ENCODE measurements at places on chromosomes 13 and 19.
A peak's percentile ranks its signal among the peaks of the same experiment; 100 is the strongest.

DNA sequence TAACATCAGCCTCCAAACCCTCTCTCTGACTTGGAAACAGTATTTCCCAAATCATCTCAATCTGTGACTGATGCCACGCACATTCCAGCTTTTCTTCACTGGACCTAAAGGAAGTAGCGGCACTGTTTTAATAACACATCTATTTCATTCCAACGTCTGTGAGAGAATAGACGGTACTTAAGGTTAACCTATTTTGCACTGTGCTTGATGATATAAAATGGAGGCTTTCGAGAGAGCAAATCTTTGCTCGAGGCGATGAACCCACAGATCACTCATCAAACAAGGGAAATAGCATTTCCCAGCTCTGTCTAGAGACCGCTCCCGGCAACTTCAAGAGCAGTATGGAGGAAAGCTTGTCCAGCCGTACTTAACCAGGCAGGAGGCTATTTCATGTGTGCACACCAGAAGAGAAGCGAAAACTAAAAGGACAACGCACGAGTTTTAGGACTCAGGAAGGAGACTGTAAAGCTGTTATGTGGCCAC, 2.9 kb downstream of the UBL3 start:
- DNase-seq: no peak

DNA sequence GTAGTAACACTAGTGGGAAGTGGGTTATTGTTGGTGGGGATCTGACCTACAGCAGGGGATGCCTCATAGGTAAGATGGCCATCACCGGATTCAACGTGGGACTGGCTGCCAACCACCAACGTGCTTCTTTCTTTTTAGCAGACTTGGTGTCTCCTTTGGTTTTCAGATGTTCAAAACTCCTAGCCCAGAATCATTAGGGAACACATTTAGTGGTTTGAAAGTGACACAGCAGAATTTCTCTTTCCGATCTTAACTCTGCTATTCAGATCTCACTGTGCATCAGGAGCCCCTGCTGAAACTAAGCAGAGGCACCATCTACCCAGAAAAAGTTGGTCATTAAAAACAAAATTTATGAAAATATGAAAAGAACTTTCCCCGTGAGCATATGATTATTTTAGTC, 36.7 kb upstream of the PCDH8 start:
- DNase-seq: no peak

DNA sequence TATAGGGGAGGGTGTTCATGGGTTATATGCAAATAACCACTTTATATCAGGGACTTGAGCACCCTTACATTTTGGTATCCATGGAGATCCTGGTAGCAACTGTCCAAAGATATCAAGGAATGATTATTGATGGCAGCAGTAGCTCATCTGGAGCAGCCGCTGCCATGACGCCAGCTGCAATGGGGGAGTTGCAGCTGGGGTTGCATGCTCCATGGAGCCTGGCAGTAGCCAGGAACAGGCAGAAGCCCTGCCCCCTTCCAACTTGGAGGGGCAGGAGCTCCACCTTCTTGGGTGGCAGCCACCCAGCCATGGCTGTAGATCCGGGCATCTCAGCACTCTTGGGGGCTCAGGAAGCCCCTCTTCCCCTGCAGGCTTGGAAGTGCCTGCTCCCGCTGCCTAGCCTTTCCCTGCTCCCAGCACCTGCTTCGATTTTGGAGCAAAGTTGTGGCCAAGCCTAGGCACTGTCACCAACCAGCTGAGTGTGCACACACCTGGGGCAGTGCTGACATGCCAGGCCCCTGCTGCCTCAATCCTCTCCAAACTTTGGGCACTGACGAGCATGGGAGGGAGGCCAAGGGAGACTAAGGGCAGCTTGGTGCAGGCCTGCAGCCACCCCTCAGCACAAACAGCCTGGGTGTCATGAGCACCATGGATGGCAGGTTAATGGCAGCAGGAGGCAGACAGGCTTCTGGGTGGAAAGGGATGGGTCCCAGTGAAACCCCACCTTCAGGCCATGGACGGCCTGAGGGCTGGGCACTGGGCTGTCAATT, 235.6 kb upstream of the CSNK1A1L start:
- DNase-seq: no peak

GRCh38 chr19:14337510-14337909, 43.7 kb upstream of the ADGRE5 start:
- peak; percentile 50 for DNase-seq

- peak; percentile 46 for DNase-seq
Measured at GRCh38 chr19:54430306-54431254, 15.3 kb downstream of the TTYH1 start.

GRCh38 chr13:101289764-101290163, 126.5 kb downstream of the NALCN start:
- DNase-seq: peak; percentile 8

DNA sequence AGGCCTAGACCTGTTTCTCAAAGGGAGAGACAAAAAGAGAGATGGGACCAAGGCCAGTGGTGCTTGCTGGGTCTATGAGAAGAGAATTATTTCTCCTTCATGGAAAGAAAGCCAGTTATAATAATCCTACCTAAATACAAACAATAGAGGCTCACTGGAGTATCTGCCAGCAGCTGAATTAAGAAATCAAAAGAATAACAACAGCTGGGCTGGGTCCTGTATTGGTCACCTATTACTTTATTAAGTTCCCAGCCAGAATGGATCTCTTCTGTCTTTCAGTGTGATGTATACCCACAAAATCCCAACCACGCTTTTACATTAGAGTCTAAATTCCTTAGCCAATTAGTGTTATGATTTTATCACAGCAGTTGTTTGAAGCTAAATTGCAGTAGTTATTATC, 297.8 kb upstream of the DACH1 start:
- no peak for DNase-seq

- no peak for DNase-seq
Measured at GRCh38 chr19:10872546-10873107, 1.3 kb downstream of the CARM1 start.

- DNase-seq: no peak
Measured at GRCh38 chr13:46803586-46803985, 6.6 kb upstream of the ESD start.

DNA sequence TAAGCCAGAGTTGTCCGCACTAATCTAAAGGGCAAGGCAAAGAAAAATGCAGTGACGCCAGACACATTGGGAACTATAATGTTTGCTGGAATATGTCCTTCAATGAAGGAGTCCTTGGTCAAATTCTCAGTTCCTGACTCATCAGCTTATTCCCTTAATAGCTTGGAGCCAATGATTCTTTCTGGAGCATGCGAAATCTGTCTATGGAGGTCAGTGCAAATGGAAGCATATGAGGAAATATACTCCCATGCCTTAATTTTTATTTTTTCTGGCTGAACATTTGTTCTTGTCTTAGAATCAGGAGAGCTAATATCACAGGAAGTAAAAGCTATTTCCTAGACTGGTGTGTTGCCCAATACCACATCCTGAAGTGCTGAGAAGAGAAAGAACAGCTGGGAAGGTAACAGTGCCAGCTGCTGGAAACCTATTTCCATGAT, 289.8 kb upstream of the SPRY2 start:
- no peak for DNase-seq

DNA sequence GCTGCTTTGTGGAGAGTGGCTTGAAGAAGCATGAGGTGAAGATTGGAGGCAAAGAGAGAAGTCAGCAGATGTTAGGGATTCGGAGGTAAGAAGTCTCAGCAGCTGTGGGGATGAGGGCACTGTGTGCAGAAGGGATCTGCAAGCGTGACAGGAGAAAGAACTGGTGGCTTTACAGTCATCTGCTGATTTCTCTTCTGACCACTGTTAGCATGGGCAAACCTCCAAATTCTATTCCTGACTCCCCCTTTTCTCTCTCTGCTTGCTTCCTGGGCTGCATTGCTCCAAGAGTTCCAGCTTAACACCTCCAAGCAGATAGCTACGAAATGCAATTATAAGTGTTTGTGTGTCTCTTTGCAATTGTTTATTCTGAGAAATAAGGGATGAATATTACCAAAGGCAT, 159.6 kb downstream of the GGACT start:
- DNase-seq: no peak

- peak; percentile 92 for DNase-seq
Measured at GRCh38 chr19:44845612-44846454, at the start of gene NECTIN2. TSS of gene NECTIN2 (plus strand) at chr19:44846297. CDS start at chr19:44846526, 229 bp downstream.

DNA sequence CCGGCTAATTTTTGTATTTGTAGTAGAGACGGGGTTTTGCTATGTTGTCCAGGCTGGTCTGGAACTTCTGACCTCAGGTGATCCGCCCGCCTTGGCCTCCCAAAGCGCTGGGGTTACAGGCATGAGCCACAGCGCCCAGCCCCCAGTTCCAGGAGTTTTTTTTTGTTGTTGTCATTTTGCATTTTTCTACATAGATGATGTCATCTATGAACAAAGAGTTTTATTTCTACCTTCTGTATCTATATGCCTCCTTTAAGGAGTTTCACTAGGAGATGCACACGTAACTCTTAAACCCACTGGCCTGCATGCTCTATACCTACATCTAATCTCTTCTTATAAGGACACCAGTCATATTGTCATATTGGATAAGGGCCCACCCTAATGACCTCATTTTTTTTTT, 4.8 kb downstream of the DHDH start:
- no peak for DNase-seq

GRCh38 chr19:45173816-45174215, 4.2 kb downstream of the TRAPPC6A start:
- DNase-seq: no peak

DNA sequence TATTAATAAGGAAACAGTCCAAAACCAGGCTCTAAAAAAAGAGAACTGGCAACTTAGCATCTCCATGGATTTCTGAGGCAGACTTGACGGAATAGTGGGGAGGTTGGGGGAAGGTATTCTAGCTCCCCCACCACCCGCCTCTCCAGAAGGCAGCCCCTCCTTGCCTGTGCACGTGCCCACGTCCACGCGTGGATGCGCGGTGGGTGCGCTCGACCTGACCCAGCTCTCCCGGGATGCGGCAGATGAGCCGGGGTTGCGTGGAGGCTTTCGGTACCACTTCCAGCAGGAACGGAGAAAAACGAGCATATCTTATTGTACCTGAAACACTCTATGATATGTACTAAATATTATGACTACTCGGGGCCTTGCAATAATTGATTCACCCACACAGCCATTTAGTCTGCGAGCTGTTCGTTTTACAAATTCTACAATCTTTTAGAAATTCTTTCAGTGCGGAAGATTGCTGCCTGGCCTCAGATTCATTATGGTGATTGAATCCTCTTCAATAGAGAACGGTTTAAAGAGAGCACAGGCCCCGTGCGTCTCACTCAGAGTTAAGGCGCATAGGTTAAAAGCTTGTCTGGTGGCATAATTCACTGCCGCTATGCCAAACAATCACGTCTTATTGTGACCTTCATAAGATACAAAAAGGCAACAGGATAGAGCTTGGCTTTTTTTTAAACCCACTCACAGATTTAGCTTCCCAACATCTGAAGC, 117.9 kb downstream of the URI1 start:
- DNase-seq: no peak

DNA sequence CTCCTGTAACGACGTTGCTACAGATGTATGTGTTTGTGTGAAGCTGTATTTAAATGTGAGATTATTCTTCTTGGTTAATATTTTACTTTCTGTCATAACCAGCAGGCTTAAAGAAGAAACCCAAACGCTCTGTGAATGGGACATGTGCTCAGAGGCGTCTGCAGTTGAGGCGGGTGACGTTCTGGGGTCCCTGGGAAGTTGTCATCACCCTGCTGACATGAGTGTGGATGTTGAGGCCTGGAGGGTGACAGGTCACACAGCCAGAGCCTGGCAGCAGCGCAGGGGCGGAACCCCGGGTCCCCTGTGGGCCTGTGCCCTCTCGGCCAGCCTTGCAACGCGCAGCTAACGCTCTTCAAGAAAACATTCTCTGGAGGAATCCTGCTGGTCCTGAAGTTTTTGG, 16.6 kb downstream of the RASA3 start:
- no peak for DNase-seq

- DNase-seq: peak; percentile 31
Measured at GRCh38 chr19:10979951-10980381, 19.1 kb downstream of the SMARCA4 start.

DNA sequence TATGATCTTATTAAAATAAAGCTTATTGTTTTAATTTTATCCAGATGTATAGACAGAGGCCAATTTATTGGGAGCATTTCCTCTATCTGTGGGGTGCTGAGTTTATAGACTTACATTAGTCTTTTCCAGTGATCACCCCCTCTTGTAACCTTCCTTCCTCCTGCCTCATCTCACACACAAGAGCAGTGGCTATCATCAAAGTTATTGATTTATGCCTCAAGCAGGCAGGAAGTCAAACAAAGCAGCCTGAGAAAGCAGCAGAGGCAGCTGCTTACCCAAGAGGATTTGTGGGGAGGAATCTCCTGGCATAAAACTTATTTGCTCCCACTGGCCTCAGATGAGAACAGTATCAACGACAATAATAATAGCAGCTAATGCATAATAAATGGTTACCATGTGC, 26.3 kb upstream of the DCLK1 start:
- DNase-seq: no peak

DNA sequence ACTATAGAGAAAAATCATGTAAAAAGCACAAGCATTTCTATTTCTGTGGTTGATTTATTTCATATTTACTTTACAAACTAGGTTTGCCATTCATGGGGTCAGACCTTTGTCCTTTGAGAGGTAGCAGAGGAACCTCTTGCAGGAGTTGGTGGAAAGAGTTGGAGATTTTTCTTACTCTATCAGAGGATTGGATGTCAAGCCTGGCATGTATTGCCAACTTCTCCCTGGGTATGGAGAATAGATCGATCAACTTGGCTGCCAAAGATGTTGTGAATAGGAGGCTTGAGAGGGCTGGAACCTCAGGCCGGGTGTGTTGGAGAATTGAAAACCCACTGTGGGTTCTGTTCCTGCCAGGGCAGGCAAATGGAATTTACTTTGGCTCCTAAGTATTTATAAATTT, 81.2 kb downstream of the WDFY2 start:
- no peak for DNase-seq

GRCh38 chr19:34393629-34394028, 10.6 kb upstream of the PDCD2L start:
- no peak for DNase-seq

DNA sequence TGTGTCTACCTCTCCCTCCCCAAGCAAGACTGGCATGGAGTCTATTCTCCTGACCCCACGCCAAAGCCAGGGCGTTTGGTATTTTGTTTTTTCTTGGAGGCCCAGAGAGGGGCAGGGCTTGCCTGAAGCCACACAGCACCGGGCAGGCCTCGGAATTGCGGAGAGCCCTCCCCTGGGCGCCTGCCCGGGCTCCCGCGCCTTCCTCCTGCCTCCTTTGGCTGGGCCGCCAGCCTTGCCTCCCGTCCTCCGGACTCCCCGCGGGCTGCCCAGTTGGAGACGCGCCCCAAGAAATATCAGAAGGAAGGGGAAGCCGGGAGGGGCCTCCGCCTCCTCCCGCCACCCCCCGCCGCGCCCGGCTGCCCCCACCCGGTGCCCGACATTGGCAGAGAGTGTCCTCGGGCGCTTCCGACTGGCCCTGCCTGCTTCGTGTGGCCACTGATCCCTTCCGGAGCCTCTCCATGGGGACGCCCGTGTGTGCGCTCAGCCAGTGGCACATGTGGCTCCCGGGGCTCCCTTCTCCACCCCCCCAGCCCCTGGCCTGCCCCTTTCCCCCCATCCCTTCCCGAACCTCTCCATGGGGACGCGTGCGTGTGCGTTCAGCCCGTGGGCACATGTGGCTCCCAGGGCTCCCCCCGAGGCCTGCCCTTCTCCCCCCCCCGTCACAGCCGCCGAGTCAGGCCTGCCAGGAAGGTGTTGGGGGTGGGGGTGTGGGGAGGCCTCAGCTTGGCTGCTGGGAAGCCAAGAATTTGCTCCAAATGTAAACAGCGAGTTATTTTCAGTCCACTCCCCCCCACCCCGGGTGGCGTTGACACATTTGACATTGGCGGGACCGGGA, 37.3 kb downstream of the NFIC start:
- no peak for DNase-seq

All from stimulated activated CD4-positive, alpha-beta T cell treated with anti-CD3 and anti-CD28 coated beads, Interleukin-1b, Interleukin-23, amount 100 ng/mL, for 48 hours (primary cell).